ENCODE measurements at places on chromosomes 5 and 9. TPM values are rescaled to one million over a fixed set of nuclear protein-coding genes. Genes with fewer than 3 reads are reported as not detected.

DNA sequence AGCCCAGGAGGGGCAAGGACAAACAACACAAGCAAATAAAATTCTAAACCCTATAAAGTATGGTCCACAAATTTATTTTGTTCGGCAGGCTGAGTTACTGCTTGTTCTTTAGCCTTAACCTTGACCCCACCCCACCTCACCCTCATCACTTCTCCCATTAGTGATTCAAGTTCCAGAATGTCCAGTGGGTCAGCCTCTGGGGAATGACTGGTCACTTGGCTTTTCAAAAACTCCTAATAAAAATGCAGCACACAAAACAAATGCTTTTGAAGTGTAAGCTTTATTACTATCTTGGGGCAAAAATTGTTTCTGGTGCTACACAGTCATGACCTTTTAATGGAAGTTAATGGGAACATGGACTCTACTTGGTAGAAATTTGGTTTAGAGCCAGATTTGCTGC, 142.1 kb downstream of the MPDZ start:
- no peak for DNase-seq

DNA sequence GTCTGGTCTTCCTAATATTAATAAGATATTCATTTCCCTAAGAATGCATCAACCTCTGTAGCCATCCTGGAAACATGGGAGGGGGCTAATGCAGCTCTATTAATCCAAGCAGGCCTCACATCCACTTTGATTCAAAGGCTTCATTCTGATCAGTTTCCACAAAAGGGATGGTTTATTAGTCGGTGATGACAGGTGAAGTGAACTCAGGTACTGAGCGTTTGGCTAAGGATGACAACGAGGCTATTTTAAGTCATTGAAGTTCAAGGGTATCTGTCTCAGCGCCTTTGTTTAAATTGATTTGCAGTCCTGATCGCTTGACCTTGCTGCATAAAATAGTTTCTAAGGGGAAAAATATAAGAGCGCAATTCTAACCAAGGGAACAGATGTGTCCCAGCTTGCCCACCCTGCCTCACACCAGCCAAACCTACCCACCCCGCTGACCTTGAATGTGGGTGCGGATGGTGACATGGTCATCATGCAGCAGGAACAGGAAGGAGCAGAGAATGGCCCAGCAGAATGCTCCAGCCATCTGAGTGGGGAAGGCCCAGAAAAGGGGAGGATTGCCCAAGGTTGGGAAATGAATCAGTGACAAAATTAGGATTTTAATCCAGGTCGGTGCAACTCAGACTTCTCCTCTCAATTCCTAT, 70.5 kb upstream of the ZNF618 start:
- no peak for DNase-seq

DNA sequence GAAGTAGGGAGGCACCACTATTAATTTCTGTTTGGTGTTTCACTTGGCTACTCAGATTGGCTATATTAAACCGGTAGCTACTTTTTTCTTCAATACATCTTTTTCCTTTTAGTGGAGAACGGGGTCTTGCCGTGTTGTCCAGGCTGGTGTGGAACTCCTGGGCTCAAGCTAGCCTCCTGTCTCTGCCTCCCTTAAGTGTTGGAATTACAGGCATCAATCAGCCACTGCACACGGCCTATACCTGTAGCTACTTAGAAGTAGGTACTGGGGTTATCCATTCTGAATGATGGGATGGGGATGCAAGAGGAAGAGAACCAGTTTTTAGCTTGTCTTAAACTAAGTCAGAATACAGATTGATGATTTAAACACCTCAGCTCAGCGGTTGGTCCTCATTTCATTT, 1.7 kb downstream of the UBE2D2 start:
- no peak for DNase-seq

GABRG2 gene
- total RNA-seq = not detected

OBP2B gene
- total RNA-seq = not detected

LHX6 gene
- not detected for total RNA-seq

BNC2 gene
- total RNA-seq = not detected

SPATA31D4 gene
- not detected for total RNA-seq

DNA sequence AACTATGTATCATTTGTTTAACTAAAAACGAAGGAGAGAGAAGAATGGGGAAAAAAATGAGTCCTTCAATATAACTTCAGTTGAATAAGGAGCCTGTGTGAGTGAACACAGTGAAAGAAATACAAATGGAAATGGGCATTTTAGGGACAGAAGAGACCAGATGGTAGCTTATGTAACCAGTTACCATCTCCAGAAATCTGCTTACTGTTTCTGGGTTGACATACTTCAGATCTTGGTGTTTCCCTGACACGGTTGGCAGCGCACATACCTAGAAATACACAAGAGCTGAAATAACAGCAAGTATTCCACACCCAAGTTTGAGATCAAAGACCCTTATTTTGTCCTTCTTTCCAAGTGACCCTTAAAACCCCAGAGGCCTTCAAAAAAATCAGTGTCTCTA, 14.9 kb upstream of the GFRA3 start:
- DNase-seq = no peak

VCAN gene
- total RNA-seq = 0.27 TPM

DNA sequence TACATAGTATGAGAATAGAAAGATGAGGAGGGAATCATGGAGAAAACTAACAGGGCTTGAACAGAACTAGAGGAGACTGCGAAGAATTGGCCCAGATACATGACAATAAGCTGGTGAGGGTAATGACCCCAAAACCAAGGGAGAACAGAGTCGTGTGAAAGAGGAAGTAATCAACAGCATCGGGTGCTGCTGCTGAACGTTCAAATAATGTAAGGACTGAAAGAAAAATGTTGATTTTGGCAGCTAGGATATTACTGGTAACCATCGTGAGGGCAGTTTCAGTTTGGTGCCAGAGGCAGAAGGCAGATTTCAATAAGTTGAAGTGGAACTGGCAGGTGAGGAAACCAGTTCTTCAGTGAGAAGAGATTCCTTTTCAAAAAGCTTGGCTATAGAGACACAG, 66.8 kb upstream of the SMC2 start:
- DNase-seq = no peak

DNA sequence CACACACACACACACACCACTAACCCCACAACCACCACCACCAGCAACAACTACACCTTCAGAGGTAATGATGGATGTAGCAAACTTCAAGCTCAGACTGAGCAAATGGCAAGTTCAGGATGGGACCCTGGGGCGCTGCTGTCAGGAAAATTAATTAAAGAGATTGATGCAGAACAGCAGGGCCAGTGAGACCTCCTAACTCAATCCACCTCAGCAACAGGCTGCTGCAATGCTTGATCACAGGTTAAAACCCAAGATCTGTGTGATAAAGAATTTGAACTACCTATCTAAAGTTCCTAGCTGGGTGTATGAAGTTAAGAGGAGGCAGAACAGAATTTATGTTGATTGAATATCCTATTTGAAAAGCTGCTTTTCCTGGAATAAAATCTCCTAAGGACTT, 140.3 kb upstream of the FER start:
- no peak for DNase-seq

IL5 gene
- total RNA-seq = 0.33 TPM

GRCh38 chr9:135213566-135213965, 126.1 kb downstream of the OLFM1 start:
- DNase-seq = no peak

GRCh38 chr5:132496191-132496630, 5.6 kb upstream of the IRF1 start:
- peak; percentile 96 for DNase-seq

- DNase-seq = peak; percentile 26
Observed at GRCh38 chr9:94250456-94250855, 8.6 kb upstream of the ZNF169 start.
